Central memory CD8-positive, alpha-beta T cell (primary cell): ENCODE measurements at places on chromosomes 5 and 9.

DNA sequence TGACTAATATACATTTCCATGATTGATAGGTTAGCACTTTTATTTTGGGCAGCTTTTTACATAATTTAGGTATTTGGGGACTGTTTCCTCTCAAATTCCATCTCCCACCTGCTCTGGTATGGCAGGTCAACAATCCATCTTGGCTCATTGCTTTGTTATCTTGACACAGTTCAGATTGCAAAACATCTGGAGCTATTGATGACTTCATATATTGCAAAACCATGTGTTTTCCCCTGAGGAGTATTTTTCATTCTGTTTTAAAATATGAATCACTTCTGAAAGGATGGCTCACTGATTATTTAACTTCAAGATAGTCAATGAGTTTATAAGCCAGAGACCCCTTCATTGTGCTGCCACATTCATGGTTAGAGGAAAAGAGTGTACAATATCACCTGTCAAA is 1206.0 kb upstream of the C9orf72 start:
- H3K36me3 ChIP-seq: no peaks in the 10 kb centered on the region
- no peak overlapping the region for H3K4me3 ChIP-seq
- no peak overlapping the region for H3K27ac ChIP-seq
- no peaks in the 10 kb centered on the region for H3K4me1 ChIP-seq
- no peaks in the 10 kb centered on the region for H3K27me3 ChIP-seq

GRCh38 chr9:121503444-121503843 is 3.8 kb upstream of the GGTA1 start:
- H3K27me3 ChIP-seq: peaks cover 78% of the 10 kb centered on the region
- no peak overlapping the region for H3K4me3 ChIP-seq
- no peak overlapping the region for H3K27ac ChIP-seq
- DNase-seq: no peak

- no peaks in the 10 kb centered on the region for H3K36me3 ChIP-seq
- H3K4me1 ChIP-seq: no peaks in the 10 kb centered on the region
- peaks cover 13% of the 10 kb centered on the region for H3K27me3 ChIP-seq
- no peak overlapping the region for H3K27ac ChIP-seq
- no peak overlapping the region for H3K4me3 ChIP-seq
These were observed 96.1 kb downstream of the TMEM232 start for GRCh38 chr5:110630350-110630749.

- H3K36me3 ChIP-seq: no peaks in the 10 kb centered on the region
- no peak overlapping the region for H3K4me3 ChIP-seq
- H3K27me3 ChIP-seq: no peaks in the 10 kb centered on the region
- H3K27ac ChIP-seq: no peak overlapping the region
- no peaks in the 10 kb centered on the region for H3K4me1 ChIP-seq
- no peak for DNase-seq
These were observed 57.1 kb upstream of the IZUMO3 start for GRCh38 chr9:24602693-24603352.

- H3K27ac ChIP-seq: no peak overlapping the region
- no peaks in the 10 kb centered on the region for H3K36me3 ChIP-seq
- no peak overlapping the region for H3K4me3 ChIP-seq
These were observed 122.5 kb downstream of the NPR3 start for GRCh38 chr5:32833663-32834062.

DNA sequence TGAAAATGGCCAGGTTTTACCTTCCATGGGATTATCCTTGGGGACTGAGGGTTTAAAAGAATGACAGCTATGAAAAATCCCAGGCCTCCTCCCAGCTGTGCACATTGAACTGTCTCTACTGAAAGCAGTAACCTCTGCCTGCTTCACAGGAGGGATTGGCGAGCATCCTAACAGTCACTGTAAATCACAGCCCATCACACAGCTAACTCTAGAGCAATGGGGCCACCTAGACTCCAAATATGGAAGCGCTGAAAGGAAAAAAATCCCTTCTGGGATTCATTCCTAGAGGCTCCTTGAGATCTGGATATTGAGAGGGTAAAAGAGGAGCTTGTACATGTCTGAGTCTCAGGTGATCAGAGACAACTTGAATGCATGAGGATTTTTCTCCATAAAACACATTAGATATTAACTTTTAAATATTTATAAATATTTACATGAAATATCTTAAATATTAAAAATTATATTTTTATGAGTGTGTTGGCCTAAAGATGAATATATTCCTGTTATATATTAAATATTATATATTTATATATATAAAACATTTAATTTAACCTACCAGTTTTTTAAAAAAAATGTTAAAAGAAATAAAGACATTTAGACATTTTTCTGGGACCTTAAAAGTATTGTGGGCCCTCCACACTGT is 133.8 kb upstream of the SLC24A2 start:
- no peak overlapping the region for H3K27ac ChIP-seq
- DNase-seq: no peak
- peaks cover 6% of the 10 kb centered on the region for H3K4me1 ChIP-seq
- H3K36me3 ChIP-seq: no peaks in the 10 kb centered on the region
- H3K4me3 ChIP-seq: no peak overlapping the region

GRCh38 chr9:135032868-135033460 is 54.5 kb upstream of the OLFM1 start:
- peaks cover 17% of the 10 kb centered on the region for H3K27me3 ChIP-seq
- no peak for DNase-seq
- no peaks in the 10 kb centered on the region for H3K36me3 ChIP-seq
- no peak overlapping the region for H3K4me3 ChIP-seq

- no peak overlapping the region for H3K27ac ChIP-seq
- DNase-seq: no peak
- H3K4me1 ChIP-seq: no peaks in the 10 kb centered on the region
- no peak overlapping the region for H3K4me3 ChIP-seq
- peaks cover 61% of the 10 kb centered on the region for H3K27me3 ChIP-seq
These were observed 43.9 kb downstream of the PCDH1 start for GRCh38 chr5:141834331-141834730.

GRCh38 chr9:135087489-135087792 is at the start of gene OLFM1:
Gene OLFM1, plus strand, starts transcription at chr9:135087668. Its CDS starts 322 bp downstream, at chr9:135087990.
- no peaks in the 10 kb centered on the region for H3K4me1 ChIP-seq
- H3K27ac ChIP-seq: no peak within 1 kb of the TSS
- H3K27me3 ChIP-seq: peaks cover 40% of the 10 kb centered on the region
- DNase-seq: no peak
- no peaks in the 10 kb centered on the region for H3K36me3 ChIP-seq
